ENCODE measurements at places on chromosomes 13 and 19.

DNA sequence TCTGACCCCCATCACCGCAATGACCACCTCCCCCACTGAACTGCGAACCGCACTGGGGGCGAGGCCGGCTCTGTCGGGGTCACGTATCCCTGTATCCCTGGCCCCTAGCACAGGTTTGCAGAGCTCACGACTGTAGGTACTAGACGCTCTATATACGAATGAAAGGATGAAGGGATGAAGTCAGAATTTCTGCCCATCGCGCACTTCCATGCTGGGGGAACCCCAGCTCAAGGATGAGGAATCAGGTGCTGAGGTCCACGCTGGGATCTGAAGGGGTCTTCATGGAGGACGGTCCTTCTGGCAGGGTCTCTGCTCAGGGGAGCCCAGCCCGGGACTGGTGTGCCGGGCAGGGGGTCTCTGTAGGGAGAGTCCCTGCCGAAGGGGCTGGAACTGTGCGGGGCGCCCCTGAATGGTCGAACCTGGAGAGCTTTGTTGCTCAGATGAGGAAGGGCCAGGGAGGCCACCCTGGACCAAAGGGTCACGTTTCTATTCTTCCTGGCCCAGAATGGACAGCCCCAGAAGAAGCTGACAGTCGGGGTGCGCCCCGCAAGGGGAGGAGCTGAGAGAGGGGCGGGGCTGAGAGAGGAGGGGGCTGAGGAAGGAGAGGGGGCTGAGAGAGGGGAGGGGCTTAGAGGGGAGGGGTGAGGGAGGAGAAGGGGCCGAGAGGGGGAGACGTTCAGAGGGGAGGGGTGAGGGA is 37.9 kb upstream of the SEMA6B start:
- DNase-seq = no peak

DNA sequence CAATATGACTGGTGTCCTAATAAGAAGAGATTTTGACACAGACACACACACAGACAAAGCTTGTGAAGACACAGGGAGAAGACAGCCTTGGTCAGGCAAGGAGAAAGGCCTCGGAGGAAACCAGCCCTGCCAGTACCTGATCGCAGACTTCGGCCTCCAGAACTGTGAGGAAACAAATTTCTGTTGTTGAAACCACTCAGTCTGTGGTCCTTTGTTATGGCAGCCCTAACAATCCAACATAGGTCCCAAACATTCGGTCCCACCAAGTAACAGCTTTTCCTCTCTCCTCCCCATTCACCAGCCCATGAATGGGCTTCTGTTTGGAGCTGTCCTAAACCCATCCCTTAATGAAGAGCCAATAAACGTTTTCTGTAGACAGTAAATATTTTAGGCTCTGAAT is 36.4 kb upstream of the UBAC2 start:
- no peak for DNase-seq

GRCh38 chr13:75961911-75962310 is 325.8 kb downstream of the LMO7 start:
- DNase-seq = no peak

DNA sequence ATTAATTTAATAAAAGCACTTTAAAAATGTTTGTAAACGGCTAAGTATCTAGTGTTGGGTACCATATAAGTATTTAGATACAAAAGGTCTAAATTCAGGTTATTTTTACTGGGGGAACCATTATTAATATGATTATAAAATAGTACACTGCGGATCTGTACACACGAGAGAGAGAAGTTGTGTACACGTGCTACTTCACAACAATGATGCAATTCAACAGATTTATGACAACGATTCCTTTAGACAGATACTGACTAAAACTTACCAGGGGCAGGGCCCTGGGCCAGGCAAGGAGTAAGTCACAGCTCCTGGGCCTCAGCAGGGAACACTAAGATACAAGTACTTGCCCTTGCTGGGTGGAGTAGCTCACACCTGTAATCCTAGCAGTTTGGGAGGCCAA is 29.1 kb upstream of the TPTE2 start:
- DNase-seq = no peak

DNA sequence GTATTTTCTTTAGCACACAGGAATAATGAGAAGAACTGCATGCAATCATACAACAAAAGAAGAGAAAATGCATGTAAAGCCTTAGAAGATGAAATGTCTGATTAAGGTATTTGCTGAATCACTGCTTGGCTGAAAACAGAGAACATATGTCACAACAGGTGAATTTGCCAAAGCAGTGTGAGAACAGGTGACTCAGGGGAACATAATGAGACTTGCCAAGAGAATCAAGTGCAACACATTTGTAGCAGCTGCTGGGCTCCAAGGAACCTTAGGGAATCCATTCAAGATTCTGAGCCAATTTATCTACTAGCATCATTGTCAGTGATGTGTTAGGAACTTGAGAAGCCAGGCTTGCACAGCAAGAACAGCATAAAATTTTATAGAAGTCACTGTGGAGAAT is 273.1 kb downstream of the PCDH20 start:
- no peak for DNase-seq

DNA sequence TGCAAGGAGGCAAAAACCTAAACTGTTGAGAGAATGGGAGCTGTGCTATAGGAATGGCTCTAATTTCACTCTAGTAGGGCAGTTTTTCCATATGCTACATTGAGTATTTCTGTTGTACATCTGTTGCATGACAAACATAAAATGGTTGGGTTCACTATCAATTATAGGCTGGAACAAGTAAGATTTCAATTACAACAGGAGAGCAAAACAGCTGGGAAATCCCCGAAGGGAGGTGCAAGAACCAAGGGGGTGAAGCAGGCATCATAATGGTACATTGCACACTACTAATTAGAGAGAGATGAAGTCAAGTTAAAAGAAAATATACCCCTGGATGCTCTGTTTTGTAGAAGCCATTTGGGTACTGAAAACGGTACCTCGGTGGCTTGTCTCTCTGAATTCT is 389.5 kb downstream of the PCDH9 start:
- no peak for DNase-seq

- DNase-seq = no peak
These were observed 96.2 kb downstream of the COL4A2 start for GRCh38 chr13:110403315-110403714.

GRCh38 chr19:42281146-42281826 is 12.2 kb downstream of the CIC start:
- peak; percentile 81 for DNase-seq

GRCh38 chr19:14826006-14826405 is 9.0 kb downstream of the OR7A5 start:
- DNase-seq = no peak

- DNase-seq = no peak
These were observed 4.8 kb downstream of the TSHZ3 start for GRCh38 chr19:31344403-31344802.

DNA sequence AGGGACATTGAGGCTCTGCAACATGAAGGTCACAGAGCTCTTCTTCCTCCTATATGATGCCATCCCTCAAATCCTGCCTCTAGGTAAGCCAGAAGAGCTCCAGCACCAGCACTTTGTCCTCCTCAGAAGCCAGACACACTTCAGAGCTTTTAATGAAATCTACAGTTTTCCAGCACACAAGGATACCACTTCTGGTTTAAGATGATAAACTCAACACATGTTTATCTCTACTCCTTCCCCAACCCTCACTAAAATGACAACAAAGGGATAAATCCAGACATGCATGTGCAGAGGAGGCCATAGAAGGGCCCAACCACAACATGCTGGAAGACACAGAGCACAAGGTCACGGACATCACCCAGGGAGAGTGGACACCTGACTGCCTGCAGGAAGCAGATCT is 195.3 kb downstream of the USP12 start:
- no peak for DNase-seq

DNA sequence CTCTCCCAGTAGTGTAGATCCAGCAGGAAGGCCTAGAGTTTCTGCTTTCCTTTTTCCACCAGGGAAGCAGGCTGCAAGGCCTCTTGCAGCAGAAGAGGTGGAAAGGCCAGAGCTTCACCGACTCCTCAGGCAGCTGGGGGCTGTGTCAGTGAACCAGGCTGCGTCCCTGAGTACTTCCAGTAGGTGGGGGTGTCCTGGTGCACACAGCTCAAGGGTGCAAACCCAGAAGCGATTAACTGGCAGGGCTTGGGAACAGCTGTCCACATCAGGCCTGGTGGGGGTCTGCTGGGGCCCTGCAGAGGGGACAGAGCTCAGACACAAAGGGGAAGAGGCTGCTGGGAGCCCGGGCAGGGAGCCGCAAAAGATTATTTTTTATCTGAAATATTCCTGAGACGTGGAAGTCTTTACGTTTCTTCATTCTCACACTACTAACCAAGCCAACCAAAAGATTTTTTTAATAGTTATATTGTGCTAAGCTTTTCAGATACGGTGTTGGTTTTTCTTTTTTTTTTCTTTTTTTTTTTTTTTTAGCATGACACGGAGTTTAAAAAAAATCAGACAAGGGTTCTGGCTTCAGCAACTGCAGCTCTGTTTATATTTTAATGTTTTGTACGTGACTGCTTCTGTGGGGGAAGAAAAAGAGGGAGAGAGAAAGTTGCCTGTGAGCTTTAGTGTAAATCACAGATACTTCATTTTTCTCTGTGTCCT is 11.0 kb downstream of the TSHZ3 start:
- peak; percentile 82 for DNase-seq

- no peak for DNase-seq
These were observed 35.0 kb downstream of the AMER2 start for GRCh38 chr13:25136880-25137787.

GRCh38 chr19:46218160-46218559 is 11.4 kb upstream of the IGFL1 start:
- DNase-seq = peak; percentile 68
